ENCODE measurements at places on chromosomes 4 and X.

DNA sequence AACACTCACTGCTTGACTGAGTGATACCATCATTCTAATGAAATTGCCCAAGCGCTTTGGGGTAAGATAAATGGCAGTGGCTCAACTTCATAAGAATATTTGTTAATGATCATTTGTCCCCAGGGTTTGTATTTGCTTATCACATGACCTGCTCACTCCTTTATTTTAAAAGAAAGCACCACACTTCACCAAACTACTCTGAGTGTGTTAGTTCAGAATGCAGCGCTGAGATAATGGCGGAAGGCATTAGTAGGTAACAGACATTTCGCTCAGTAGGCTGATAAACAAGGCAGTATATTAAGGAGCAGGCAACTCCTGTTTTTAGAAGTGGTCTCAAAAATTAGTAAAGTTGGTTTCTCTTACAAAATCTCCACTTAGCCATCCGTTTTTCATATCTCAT is 1.6 kb downstream of the SNX25 start:
- no peak for DNase-seq

DNA sequence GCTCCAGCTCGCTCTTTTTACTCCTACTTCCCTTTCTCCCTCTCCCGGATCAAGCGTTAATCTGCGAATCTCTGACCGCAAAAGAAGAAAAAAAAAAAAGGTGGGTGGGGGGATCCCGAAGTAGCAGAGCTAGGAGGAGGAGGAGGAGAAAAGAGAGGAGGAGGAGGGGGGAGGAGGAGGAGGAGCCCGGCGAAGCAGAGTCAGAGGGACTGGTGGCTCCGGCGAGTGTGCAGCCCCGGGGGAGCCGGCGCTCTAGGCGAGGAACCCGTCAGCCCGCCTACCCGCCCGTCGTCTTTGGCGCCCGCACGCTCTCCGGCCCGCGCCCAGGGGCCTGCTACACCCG is at the start of gene NHSL2:
Gene NHSL2, plus strand, starts transcription at position 203 of the 343 bp plus-strand sequence.
- peak; percentile 1 for DNase-seq

- DNase-seq, result no peak
These were observed 1397.5 kb downstream of the PCDH7 start for GRCh38 chr4:32117693-32118092.

- DNase-seq, result no peak
These were observed 55.7 kb downstream of the BTC start for GRCh38 chr4:74738464-74739143.

DNA sequence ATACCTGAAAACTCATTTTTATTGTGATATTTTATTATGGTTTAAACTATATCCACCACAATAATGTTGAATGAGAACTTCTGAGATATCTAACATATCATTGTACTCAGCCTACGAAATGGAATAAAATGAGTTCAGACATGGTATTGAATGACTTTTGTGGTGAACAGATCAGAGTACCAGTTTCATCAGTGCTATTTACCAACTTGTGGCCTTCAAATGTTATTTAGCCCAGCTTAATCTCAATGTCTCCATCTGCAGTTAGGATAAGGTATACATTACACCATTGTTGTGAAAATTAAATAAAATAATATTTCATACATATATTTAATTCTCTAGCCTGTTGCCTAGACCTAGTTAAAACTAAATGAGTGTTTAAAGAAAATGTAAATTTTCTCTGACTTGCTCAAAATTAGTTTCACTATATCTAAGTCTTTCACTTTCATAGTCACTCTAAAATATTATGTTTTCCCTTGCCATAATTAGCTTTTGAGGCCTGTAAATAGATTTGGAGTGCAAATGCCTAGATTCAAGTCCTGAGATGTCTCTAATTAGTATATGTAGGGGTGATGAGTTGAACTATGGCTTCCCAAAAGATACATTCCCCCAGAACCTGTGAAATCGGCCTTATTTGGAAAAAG is 594.2 kb downstream of the STPG2 start:
- DNase-seq, result no peak

All from stimulated activated CD8-positive, alpha-beta memory T cell treated with anti-CD3 and anti-CD28 coated beads, Interleukin-15, amount 100 ng/mL, for 24 hours (primary cell).